ENCODE measurements at places on chromosomes 1 and 21. TPM values are rescaled to one million over a fixed set of nuclear protein-coding genes. Genes with fewer than 3 reads are reported as not detected.

The GPR153 gene
- polyA plus RNA-seq, result 7.0 TPM

DNA sequence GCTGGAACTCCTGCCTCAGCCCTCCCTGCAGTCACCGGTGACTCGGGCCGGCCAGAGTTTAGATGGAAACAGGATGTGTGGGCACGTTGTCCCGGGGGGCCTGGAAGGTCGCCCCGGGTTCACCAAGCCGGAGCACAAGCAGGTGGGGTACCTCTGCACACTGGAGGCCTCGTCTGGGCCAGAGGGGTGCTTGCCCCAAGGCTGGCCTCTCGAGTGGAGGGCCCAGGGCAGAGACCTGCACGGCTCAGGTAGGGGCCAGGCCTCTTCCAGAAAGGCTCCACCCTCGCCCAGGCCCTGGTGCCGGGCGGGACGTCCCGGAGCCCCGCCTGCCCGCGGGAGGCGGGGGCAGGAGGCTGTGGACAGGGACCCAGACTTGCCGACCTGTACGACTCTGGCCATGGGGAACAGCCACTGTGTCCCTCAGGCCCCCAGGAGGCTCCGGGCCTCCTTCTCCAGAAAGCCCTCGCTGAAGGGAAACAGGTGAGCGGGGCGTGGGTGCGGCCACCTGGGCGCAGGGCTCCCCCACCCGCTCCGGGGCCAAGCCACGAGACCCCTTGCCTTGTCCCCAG, at the start of gene PLEKHN1:
Gene PLEKHN1 (plus strand): TSS at position 348 of the 569 bp plus-strand sequence. CDS start 50 bp downstream, at position 398.
- no peak for DNase-seq

DNA sequence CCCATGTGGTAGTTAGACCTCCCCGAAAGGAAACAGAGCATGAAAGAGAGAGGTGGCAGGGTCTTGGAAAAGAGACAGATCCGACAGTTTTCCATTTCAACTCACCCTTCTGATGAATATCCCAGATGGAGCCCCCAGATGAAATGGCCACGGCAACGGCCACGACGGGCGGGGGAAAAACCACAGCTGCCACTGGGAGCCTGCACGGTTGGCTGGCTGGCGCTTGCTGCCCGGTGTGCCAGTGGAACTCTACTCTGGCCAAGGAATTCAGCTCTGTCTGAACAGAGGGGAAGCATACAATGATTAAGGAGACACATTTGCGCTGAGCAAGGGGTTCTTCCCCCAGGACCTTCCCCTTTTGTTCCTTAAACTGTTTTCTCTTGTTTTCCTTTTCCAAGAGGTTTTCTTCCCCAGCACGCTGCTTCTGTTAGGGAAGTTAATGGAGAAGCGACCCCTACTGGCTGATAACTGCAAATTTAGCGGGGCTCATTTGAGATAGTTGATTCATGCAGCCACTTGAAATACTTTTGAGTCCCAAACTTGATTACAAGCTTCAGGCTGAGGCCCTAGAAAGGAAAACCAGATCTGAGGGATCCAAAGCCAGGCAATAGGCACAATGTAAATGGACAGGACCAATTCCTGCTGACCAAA, 1122.5 kb downstream of the NCAM2 start:
- DNase-seq, result no peak

DNA sequence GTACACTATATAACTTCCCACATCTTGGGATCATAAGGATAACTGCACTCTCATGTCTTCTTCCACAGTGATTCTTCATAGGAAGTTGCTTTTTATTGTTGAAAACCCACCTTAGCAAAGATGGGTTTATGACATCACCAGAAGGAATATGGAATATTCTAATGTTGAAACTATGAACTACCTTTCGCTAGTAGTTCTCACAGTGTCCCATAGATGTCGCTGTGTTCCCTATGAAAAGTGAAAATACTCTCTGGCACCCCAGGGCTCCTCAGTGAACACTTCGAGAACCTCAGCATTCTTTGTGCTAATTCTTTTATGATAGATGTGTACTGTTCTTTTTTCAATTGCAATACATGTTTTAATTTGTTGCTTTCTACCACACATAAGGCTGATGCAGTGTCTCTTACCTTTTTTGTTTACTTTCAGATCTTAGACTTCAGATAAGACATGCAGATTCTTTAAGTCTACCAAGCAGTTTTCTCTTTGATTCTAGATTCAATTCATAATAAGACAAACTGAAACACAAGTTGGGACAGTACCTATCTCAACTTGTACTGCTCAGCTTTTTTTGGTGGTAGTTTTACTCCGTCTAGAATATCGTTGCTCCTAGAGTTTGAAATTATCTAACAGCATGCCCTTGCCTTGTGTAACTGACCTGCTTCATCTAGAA, 90.8 kb downstream of the GTF2B start:
- DNase-seq, result no peak

GRCh38 chr1:228744356-228744755, 9.1 kb downstream of the RHOU start:
- no peak for DNase-seq

DNA sequence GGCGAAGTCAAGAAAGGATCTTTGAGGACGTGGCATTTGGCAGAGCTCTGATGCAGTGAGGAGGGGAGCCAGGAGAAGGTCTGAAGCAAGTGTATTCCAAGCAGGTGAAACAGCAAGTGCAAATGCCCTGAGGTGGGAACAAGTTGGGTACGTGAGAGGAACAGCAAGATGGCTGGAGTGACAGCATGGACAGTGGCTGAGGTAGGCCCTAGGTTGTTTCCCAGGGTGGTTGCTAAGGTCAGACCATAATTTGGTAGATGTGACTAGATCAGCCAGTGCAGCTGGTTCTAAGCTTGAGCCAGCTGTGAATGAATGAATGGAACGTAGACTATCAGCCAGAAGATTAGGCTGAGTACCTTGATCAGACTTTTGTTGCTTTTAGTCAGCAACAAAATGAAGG, 37.5 kb upstream of the JUN start:
- DNase-seq, result no peak

The DESI2 gene
- polyA plus RNA-seq, result 40.0 TPM

DNA sequence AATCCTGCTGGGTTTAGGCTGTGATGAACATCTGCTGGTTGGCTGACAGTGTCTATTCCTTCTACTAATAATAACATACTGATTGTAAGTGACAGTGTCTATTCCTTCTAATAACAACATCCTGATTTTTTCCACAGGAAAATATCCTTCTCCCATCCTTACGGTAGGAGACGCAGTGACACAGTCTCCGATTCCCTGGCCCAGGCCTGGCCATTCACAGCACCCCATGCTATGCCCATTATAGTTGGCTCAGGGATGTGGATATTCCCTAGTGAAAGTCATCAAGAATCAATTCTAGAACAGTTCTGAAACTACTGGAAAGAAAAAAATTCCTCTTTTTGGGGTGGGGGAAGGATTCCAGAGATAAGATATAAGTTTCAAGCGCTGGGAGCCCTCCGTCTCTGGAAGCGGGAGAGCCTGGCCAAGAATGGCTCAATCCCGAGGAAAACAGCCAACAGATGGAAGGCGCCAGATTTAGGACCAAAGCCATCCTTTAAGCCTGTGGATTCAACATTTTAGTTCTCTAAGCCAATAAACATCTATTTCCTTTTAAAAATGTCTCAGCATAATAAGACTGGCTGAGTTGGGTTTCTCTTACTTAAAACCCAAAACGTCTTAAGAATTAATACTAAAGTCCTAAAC, 88.6 kb downstream of the GPATCH2 start:
- no peak for DNase-seq

The SLC39A1 gene
- polyA plus RNA-seq, result 86.3 TPM

DNA sequence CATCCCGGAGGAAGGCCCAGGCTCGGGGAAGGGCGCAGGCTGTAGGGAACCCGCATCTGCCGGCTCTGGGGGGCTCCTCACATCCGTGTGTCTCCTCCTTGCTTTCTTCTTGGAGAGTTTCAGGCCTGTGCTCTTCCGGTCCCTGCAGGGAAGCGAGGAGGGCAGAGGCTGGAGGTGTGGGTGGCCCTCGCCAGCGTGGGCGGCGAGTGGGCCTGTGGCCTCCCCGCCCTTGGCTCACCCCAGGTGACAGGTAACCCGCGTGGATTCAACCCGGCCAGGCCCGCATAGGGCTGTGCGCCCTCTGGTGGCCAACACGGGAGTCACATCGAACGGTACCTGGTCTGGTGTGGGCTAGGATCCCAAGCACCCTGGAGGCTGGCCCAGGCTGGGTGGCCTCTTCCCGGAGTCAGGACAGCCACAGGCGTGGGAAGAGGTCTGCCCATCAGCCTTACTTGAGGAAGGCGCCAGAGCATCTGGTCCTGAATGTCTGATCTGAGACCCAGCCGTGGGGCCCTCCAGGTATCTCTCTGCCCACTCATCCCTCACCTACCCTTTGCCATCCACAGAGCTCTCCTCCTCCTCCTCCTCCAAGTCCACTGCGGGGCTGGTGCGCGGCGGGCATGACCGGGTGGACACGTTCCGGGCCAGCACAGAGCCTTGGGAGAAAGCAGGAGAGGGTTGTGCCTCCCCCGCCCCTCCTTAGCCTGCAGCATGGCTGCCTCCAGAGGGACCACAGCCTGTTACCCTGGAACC, 9.6 kb upstream of the TNFRSF25 start:
- no peak for DNase-seq

GRCh38 chr1:93244298-93245069, 64.0 kb downstream of the CCDC18 start:
- no peak for DNase-seq
